H1 (cell line): ENCODE measurements at places on chromosomes 2 and 18. TPM values are rescaled to one million over a fixed set of nuclear protein-coding genes. Genes with fewer than 3 reads are reported as not detected.

Gene SMAD2
- 24.7 and 28.4 TPM in 2 replicates for polyA plus RNA-seq

Gene UGT1A8
- 0.03 TPM in 1 of 2 replicates, not detected in the other for polyA plus RNA-seq

Gene ATP9B
- polyA plus RNA-seq = 21.7 and 22.5 TPM in 2 replicates

Gene TDRD15
- polyA plus RNA-seq = not detected in 2 replicates

Gene RAB6C
- polyA plus RNA-seq = 0.03 TPM in 1 of 2 replicates, not detected in the other

Gene GNLY
- 0.03 TPM in 1 of 2 replicates, not detected in the other for polyA plus RNA-seq

Gene SRD5A2
- 0.02 TPM in 2 replicates for polyA plus RNA-seq

Gene KCNF1
- polyA plus RNA-seq = 1.5 and 1.6 TPM in 2 replicates

Gene GBX2
- polyA plus RNA-seq = 0.38 and 0.64 TPM in 2 replicates

Gene GCG
- not detected in 2 replicates for polyA plus RNA-seq

Gene DNAJC10
- 13.4 and 23.2 TPM in 2 replicates for polyA plus RNA-seq

Gene STRN
- polyA plus RNA-seq = 6.4 and 8.3 TPM in 2 replicates

Gene TP53I3
- polyA plus RNA-seq = 34.5 and 36.3 TPM in 2 replicates

Gene EVX2
- not detected in 2 replicates for polyA plus RNA-seq

Gene WNT10A
- polyA plus RNA-seq = 0.05 TPM in 1 of 2 replicates, not detected in the other

Gene SLC5A7
- 0.14 and 0.30 TPM in 2 replicates for polyA plus RNA-seq

Gene HOXD3
- polyA plus RNA-seq = not detected in 2 replicates

Gene NPHP1
- polyA plus RNA-seq = 0.74 and 1.4 TPM in 2 replicates
